ENCODE measurements at places on chromosomes 7 and 10.

DNA sequence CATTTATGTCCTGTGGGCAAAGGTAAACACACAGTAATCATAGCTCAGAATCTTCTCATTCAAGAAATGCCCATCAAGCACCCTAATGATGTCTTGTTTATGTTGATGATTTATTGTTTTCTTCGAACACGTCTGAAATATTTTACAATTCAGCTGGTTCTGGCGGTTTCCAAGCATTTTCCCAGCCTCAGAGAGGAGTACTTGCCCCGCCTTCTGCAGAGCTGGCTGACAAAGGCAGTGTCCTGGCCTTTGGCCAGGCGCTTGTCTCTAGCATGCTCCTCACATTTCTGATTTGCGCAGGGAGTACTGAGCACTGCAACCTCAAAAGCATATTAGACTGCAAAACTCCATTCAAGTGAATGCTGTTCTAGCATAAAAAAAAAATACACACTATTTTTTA, 314.2 kb upstream of the GNAI1 start:
- peak; percentile 82 for DNase-seq

DNA sequence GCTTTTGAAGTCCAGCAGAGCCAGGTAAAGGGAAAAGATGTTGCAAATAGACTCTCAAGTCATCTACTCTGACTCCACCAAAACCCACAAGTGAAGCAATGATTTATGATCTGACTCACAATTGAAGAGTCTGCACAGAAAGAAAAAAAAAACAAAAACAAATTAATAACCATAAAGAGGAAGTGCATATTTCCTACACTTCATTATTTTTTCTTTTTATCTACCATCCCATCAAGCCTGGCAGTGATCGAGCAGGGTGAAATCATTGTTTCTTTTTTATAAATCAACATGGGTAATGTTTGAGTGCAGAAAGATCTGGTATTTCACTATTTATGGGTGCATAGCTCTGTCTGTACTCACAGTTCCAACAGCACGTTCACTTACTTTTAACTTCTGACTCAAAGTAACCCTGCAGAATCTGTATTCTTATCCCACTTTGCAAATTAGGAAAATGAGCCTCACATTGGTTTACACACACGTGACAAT, 829.0 kb downstream of the TNS3 start:
- no peak for DNase-seq

DNA sequence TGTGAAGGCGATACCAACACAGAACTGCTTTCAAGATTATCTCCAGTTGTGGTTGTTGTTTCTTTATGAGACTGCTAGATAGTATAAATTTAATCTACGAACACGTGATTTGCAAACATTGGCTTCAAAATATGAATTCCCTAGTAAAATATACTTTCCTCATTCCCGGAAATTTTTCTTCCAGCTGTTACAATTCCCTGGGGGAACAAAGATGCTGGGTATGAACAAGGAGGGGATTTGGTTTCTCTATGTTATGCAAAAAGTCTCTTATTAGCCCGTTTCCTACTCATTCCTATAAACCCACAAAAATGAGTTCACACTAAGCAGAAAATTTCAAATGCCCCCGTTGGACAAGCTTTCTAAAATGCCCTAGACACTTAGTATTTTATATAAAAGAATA, 928.3 kb downstream of the CNTNAP2 start:
- no peak for DNase-seq

- DNase-seq, result no peak
Measured at GRCh38 chr7:24419077-24419476, 135.1 kb downstream of the NPY start.

- peak; percentile 39 for DNase-seq
Measured at GRCh38 chr7:80428161-80429054, 83.5 kb downstream of the GNAT3 start.

- DNase-seq, result peak; percentile 19
Measured at GRCh38 chr7:145106001-145106400, 270.1 kb upstream of the TPK1 start.

Measured in right hindlimb (tissue), 1 donor.